NCI-H1105 (cell line): ENCODE measurements at places on chromosomes 11 and 22.

GRCh38 chr11:113163291-113164030 is 150.9 kb upstream of the TTC12 start:
- no peak for DNase-seq

- no peak for DNase-seq
Measured at GRCh38 chr22:46856661-46857060, 94.2 kb downstream of the TBC1D22A start.

DNA sequence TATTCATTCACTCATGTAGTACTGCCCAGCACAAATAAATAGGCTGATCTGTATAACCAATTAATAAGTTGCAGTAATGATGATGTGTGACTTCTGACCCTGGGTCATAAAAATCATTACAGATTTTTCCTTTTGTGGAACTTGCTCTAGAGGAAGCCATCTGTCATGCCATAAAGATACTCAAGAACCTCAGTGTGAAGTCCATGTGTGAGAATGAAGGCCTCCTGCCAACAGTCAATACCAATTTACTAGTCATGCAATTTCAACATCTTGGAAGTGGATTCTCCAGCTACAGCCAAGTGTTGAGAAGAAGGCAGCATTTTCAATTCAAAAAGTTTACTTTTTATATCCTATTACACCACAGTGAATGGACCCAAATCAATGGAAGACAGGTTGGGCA is 435.6 kb upstream of the LRRC4C start:
- no peak for DNase-seq

DNA sequence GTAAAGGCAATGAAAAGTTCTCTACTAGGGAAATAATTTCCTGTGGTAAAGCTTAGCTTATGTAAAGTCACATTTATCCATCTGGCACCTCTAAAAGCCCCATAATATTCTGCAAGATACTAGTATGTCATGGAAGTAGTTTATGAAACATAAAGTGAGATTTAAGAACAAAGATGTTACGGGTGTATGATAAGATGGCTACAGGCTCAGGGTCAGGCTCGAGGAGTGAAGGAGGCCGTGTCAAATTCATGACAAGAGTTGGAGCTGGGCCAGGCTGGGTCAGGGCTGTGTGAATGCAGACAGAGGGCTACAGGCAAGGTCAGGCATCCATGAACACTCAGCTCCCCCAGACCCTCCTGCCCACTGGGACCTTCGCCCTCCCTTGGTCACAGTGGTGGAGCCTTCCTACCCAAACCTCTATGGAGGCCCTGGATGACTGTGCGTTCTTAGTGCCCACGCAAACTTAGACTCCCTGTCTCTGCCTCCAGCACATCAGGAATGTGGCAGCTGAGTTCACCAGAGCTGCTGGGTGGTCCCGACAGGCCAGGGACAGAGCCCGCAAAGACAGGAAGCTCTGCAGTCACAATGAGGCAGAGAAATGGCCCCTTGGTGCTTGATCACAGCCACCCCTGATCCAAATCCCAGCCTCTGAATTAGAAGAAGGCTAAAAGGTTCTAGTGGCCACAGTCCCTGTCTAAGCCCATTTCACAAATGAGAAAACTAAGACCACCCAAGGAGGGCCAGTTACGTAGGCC is 14.8 kb downstream of the IGLL5 start:
- DNase-seq = no peak

DNA sequence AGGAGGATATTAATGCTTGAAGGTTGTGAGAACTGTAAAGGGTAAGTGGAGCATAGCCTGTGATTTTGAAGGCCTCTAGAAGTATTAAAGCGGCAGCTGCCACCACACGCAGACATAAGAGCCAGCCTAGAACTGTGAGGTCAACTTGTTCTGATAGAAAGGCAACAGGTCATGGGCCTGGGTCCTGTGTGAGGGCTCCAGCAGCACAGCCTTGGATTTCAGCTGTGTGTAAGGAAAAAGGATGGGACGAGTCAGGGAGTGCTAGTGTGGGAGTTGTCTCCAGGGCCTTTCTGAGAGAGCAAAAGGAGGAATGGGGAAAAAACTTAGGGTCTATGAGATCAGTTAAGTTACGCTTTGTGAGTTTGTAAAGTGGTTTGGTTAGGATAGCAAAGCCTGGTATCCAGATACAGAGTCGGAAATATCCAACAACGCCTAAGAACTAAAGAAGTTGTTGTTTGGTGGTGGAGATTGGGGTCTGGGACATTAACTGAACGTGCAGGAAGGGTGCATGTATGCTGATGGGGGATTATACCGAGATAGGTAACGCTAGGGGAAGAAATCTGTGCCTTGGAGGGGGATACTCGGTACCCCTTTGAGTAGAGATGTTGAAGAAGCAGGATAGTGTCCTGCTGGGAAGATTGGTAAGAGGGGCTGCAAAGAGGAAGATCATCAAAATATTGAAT is 17.4 kb upstream of the ANO1 start:
- DNase-seq = no peak

DNA sequence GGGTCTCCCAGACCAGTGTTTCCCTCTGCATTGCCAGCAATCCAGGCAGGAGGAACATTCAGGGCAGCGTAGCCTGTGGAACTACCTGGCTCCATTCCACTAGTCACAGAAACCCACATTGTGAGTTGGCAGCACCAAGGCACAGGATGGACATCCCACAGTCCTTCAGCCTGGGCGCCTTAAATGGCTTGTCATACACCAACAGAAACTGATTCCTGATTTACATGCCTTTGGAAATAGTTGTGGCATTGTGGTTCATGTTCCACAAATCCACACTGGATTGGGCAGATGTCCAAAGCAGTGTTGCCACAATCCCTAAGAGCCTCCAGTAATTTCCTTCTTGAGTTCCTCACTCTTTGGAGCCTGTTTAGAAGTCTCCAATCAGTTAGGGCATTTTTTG is 225.6 kb downstream of the BLID start:
- no peak for DNase-seq

- DNase-seq = no peak
Measured at GRCh38 chr11:27783701-27784355, 83.6 kb upstream of the BDNF start.

DNA sequence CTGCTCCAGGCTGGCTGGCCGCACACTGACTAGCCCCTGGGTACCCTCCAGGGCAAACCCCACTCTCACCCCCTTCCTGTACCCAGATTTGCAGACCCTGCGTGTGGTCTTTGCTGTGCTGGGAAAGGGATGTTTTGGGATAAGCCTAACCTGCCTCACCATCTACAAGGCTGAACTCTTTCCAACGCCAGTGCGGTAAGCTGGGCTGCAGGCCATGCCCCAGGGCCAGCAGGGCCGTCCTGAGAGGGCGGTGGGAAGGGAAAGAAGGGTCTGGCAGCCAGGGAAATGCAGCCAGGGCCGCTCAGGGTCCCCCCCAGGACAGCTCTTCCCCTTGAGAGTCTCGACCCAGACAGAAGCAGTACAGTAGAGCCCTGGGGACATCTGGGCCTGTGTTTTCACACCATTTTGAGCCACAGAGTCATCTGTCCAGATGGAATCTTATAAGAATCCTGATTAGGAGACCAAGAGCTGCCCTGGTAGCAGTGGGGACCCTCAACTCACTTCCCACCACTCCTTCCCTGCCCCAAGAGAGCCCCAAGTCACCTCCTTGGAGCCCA is 22.4 kb upstream of the SLC22A12 start:
- no peak for DNase-seq

DNA sequence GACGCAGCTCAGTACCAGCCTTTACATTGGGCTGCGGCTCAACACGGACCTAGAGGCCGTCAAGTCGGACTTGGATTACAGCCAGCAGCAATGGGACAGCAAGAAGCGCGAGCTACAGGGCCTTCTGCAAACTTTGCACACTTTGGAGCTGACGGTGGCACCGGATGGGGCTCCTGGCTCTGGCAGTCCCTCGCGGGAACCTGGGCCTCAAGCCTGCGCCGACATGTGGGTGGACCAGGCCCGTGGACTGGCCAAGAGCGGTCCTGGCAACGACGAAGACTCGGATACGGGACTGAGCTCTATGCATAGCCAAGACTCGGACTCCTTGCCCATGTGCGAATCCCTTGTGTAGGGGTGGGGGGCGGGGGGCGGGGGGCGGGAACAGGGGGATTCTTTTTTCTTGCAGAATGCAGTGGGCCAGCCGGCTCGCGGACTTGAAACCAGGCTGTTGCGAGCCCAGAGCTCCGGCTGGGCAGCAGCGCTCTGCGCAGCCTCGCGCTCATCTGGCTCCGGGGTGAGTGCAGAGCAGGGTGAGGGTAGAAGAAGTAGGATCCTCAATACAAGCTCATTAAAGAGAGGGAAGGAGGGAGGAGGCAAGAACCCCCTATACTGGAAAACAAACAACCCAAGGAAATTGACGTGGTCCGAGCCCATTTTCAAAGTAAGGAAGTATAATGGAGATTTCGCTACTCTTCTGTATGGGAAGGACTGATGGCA is 1.8 kb downstream of the RASSF10 start:
- DNase-seq = no peak

DNA sequence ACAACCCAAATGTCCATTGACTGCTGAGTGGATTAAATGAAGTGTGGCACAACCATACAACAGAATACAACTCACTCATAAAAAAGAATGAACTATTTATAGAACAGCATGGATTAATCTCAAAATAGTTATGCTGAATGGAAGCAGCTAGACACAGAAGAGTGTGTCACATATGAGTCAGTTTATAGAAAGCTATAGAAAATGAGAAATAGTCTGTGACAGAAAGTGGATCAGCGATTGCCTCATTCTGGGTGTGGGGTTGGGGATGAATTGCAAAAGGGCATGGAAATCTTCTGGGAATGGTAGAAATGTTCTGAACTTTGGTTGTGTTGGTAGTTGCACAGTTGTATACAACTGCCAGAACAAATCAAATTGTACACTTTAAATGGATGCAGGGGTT is 37.4 kb downstream of the PRR5L start:
- DNase-seq = no peak
